Colonic mucosa (tissue), 4 donors: ENCODE measurements at places on chromosomes 3 and 15.

DNA sequence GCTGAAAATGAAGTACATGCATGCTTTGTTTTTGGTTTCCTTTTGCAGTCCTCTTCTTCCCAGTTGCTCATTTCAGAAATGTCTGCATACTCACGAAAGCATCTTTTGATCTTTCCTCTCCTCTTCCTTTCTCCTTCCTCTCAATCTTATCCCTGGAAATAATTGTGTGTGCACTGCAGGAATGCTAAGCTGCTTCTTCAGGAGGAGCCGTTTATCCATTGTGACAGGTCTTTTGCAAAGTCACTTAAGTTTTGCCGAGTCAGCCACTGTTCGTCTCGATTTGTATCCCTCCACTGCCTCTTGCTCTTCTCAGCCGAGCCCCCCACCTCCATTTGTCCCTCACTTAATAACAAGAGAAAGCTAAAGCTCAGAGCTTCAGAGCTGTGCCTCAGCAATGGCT lies 597.6 kb downstream of the AGBL1 start:
- no peak for DNase-seq

- DNase-seq, result no peak
Measured at GRCh38 chr15:86595741-86596140, 516.1 kb downstream of the AGBL1 start.

GRCh38 chr3:126613479-126614188 lies 41.3 kb downstream of the TXNRD3 start:
- no peak for DNase-seq

DNA sequence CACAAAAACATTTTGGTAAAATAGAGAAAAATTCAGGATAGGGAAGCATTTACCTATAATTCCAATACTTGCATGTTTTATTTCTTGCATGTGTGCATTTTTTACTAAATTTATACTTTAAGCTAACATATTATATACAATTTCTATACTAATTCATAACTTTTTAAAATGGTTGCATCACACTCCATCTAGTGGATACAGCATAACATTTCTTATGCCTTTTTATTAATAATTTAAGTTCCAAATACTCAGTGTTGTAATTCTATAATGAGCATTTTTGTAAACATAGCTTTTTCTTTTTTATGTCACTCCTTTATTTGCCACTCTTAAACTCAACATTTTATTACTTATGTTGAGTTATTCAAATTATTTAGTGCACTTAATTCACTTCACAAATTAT lies 477.7 kb downstream of the ZBBX start:
- no peak for DNase-seq

GRCh38 chr3:134753999-134754742 lies 40.9 kb upstream of the EPHB1 start:
- DNase-seq, result no peak

GRCh38 chr3:114332342-114333179 lies 38.7 kb downstream of the TIGIT start:
- DNase-seq, result no peak

DNA sequence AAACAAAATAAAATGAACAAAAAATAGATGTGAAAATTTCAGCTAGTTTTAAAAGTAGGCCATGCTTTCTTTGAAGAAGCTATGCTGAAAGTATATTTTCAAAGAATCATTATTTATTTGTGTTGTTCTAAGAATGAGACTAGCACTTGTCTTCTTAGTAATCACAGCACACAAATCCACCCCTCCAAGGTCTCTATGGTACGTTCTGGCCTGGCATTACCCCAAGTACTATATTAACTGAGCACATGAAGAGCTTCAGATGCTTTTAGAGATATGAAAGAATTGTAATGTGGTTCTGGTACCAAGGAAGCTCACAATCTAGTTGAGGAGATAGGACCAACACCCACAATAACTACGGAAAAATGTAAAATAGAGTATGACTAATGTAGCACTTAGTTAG lies 416.5 kb downstream of the PLCL2 start:
- DNase-seq, result no peak

GRCh38 chr3:134381831-134382442 lies 7.7 kb upstream of the AMOTL2 start:
- DNase-seq, result peak; percentile 93

DNA sequence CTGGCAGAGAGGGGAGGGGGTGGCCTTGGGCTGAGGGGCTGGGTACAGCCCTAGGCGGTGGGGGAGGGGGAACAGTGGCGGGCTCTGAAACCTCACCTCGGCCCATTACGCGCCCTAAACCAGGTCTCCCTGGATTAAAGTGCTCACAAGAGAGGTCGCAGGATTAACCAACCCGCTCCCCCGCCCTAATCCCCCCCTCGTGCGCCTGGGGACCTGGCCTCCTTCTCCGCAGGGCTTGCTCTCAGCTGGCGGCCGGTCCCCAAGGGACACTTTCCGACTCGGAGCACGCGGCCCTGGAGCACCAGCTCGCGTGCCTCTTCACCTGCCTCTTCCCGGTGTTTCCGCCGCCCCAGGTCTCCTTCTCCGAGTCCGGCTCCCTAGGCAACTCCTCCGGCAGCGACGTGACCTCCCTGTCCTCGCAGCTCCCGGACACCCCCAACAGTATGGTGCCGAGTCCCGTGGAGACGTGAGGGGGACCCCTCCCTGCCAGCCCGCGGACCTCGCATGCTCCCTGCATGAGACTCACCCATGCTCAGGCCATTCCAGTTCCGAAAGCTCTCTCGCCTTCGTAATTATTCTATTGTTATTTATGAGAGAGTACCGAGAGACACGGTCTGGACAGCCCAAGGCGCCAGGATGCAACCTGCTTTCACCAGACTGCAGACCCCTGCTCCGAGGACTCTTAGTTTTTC lies 4.9 kb downstream of the ISL2 start:
- peak; percentile 45 for DNase-seq

DNA sequence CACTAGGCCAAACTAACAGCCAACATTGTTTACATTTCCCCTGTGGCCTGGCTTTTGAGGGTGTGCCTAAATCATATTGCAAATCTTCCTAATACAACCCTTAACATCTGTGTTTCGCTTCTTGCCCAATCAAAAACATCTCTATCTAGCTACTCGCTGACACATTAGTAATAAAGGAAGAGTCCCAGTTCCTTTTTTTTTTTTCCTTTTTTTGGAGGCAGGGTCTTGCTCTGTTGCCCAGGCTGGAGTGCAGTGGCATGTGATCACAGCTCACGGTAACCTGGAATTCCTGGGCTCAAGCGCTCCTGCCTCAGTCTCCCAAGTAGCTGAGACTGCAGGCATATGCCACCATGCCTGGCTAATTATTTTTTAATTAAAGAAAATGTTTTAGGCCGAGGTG lies 2.1 kb upstream of the SRPRB start:
- DNase-seq, result no peak

- no peak for DNase-seq
Measured at GRCh38 chr3:195845483-195845882, 33.8 kb upstream of the MUC4 start.

- DNase-seq, result no peak
Measured at GRCh38 chr3:54270816-54271526, 148.6 kb downstream of the CACNA2D3 start.

DNA sequence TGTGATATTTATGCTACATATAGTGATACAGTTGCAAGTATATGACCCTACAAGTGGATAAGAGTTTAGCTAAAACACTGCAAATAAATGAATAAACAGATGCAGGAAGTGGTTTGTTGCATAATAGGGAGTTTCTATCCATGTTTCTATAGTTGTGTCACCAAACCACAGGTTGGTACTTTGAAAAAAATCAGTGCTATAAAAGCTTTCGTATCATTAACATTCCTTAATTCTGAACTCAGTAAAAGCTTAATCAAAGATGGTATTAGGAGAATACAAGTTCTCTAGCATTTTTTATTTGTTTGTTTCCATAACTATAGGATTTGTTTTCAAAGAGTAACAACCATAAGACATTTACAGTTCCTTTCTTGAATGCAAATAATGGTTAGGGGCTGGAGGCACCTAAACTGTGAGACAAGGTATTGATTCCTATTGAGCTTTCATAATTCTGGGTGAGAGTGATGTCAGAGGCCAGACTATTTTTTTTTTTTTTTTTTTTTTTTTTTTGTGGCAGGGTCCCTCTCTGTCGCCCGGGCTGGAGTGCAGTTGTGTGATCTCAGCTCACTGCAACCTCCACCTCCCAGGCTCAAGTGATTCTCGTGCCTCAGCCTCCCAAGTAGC lies 29.6 kb downstream of the CPOX start:
- no peak for DNase-seq
